ENCODE measurements at places on chromosomes 4 and X. TPM values are rescaled to one million over a fixed set of nuclear protein-coding genes. Genes with fewer than 3 reads are reported as not detected.

DNA sequence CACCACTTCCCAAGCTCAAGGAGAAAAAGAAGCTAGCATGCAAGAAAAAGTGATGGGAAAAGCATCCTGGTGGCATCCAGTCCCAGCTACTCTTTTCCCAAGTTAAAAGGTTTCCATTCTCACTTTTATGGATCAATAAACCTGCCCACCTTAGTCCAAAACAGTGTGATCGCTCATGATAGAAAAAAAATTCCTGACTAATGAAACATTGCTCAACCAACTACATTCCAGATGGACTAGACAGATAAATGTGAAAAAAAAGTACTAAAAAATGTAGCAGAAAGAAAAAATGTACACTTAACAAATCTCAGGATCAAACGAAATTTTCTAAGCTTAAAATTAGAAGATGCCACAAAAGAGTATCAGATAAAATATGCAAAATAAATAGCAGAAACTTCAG, 312.2 kb downstream of the TMA16 start:
- DNase-seq, result no peak

- no peak for DNase-seq
These were observed 23.4 kb downstream of the PPP4R3C start for GRCh38 chrX:27439771-27440170.

DNA sequence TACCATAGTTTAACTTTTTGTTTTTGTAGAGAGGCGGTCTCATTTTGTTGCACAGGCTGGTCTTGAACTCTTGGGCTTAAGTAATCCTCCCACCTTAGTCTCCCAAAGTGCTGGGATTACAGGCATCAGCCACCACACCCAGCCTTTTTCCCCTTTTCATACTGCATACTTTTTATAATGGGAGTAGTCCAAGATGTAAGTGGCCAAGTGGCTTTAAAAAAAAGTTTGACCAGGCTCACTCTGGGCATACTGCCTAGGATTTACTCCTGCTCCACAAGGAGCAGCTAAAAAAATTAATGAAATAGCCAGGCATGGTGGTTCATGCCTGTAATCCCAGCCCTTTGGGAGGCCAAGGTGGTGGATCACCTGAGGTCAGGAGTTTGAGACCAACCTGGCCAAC, 6.0 kb downstream of the GRSF1 start:
- no peak for DNase-seq

- no peak for DNase-seq
These were observed 2.5 kb upstream of the PPP2R2C start for GRCh38 chr4:6474705-6475457.

DNA sequence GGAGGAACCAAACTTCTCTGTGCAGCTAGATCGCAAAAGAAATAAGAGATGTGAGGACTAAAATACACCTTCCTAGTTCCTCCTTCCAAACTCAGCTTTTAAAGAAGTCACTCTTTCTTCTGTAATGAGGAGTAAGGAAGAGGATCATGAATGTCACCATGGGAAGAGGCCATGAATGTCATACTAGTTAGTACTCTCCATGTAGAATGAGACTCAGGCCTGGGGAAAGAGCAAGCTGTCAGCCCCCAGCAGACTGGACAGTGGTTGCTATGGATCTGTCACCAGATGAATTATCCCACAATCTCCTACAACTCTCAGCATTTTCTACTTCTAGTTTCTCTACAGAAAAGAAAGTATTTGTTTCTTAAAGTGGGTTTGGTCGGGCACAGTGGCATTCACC, 57.1 kb upstream of the PRDM8 start:
- no peak for DNase-seq

DNA sequence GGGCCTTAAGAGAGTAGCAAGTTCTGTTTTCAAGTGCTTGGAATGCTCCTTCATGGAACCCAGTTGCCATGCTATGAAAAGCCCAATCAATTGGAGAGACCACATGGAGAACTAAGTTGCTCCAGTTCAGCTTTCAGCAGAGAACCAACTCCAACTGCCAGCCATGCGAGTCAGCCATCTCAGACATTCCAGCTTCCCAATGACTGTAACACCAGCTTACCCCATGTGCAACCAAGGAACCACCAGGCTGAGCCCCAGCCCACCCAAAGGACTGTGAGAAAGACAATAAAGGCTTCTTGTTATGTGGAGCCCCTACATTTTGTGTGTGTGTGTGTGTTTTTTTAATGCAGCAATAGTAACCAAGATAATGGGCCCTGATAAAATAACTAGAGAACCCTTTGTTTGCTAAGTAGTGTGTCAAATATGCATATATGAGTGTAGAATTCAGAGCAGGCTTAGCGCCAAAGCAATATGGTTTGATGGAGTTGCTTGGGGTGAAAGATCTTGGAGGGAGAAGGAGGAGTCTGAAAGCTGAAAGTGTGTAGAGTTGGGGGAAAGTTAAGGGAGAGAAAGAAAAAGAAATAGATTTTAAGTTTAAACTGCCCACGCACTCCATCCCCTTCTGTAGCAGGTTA, 35.0 kb upstream of the CCKAR start:
- no peak for DNase-seq

DNA sequence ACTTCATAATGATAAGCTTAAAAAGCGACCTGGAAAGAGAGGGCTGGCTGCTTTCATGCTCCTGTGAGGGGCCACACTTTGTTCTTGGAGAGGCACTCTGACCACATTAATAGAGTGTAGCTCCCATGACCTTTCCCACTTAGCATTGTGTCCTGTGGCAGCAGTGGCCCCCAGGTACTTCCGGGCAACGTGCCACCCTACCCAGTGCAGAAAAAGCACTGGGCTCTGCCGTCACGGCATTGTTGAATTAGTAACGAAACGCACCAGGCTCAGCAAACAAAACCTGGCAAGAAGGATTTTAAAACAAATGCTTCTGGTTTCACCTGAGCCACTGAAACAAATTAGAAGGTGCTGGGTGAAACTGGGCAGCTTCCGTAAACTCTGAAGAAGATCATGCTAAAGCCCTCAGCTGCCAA, 5.4 kb upstream of the SORBS2 start:
- no peak for DNase-seq

Gene IQCM
- total RNA-seq, result not detected

DNA sequence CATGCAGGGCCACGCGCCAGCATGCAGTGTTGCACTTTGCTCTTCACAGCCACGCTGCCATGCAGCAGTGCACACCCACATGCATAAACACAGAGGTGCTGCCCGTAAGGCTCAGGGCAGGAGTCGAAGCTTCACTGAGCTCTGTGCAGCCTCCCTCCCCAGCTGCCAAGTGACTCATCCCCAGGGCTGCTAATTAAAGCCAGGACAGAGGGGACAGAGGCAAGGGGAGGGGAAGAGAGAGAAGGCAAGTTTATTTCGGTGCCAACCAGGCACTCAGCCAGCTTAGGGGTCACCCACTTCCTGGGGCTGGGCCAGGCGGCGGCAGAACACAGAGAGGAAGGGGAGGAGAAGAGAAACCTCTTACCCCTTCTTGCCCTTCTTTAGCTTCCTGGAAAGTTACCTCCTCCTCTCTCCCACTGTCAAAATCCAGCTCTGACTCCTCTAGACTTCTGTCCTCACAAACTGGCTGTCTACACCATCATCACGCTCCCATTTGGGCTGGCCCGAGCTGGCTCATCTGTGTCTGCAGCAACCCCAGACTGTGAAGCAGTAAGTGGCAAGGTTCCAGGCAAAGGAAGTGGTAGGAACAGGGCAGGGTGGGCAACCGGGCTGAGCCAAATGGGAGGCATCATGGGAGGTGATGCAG, 6.2 kb upstream of the IQSEC2 start:
- peak; percentile 60 for DNase-seq

DNA sequence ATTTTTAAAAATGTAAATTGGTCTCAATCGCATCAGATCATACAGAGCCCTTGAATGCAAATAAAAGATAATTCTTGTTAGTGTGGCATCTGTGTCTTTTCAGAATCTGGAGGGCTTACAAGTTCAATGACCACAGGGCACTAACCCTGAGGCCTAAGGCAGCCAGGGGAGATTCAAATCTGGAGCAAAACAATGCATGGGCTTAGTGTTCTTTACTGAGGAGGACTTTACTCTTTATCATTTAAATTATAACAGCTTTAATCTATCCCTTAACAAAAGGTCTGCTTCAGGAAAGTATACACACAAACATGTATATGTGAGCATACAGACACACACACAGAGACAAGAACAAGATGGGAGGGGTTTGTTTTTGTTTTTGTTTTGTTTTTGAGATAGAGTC, 51.0 kb upstream of the NSUN7 start:
- DNase-seq, result no peak
